ENCODE measurements at places on chromosomes 5 and 9.

DNA sequence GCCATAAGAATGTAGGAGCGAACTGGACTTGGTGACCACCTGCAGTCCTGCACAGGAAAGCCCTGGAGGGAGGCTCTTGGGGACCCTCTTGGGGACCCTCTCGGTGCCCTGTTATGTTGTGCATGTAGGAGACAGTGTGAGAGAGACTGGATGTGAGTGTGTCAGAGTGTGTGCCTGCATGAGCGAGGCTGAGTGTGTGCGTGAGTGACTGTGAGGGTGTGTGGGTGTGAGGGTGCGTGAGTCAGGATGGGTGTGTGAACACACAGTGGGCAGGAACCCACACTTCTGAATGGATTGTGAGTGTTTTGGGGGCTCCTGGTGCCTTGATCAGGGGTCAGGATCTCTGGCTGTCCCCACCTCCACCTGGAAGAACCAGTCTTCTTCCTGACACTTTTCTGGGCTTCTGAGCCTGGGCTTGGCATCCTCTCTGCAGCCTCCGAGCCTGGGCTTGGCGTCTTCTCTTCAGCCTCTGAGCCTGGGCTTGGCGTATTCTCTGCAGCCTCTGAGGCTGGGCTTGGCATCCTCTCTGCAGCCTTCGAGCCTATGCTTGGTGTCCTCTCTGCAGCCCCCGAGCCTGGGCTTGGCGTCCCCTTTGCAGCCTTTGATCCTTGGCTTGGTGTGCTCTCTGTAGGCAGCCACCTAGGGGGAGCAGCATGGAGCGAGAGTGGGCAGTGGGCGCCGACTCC, 25.6 kb upstream of the ANKRD33B start:
- DNase-seq: no peak

DNA sequence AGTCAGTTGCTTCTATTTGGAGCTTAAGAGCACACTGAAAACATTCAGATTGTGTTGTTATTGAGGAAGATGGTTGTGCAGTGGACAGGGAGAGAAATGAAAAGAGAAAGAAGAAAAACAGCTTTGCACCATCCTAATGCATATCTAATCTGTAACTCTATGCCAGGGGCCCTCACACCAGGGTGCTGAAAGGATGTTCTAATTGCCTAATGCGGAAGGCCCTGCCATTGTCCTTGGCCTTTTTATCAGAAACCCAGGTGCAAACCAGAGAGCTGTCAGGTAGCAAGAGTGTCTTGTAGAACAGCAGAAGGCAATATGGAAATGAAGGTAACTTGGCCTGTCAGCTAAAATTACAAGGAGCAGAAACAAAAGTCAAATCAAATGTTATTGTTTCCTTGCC, 384.5 kb upstream of the PIK3R1 start:
- DNase-seq: no peak

- DNase-seq: no peak
Measured at GRCh38 chr9:123420592-123421111, 64.7 kb downstream of the CRB2 start.

DNA sequence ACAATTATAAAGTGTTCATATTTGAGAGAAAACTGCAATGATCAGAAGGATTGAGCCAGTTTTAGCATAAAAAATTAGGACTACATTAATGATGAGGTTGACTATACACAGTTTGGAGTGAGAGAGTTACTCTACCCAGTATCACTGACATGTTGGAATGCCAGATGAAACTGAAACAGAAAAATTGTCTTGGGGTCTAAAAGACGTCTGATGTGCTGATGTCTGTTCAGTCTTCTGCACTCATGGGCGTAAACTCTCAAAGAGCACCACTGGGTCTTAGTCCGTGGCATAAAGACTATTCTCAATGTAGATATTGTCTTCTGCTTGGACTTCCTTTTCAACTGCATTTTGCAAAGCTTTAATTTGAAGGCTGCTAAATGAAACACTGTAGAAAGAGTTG, 29.5 kb downstream of the HAVCR1 start:
- DNase-seq: no peak

DNA sequence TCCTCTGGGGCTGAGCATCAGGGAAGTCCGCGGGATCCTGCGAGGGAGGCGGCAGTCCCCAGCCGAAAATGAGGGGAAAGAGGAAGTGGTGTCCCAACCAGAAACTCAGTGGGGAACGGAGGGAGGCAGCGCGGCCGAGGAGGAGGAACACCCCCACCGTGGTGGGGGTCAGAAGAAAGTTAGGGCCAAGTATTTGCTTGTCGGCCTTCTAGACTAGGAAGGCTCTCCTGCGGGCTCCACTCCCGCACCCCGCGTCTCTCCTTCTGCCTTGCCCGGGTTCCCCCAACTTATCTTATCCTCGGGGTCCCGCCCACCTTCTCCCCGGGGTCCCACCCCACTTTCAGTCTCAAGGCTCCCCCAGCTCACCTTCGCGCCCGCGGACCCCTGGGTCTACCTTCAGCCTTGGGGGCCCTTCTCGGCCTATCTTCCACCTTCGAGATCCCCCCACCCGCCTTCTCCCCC, 557 bp upstream of the PHF2 start:
- DNase-seq: no peak

GRCh38 chr5:84642324-84642723, 257.6 kb upstream of the EDIL3 start:
- no peak for DNase-seq

DNA sequence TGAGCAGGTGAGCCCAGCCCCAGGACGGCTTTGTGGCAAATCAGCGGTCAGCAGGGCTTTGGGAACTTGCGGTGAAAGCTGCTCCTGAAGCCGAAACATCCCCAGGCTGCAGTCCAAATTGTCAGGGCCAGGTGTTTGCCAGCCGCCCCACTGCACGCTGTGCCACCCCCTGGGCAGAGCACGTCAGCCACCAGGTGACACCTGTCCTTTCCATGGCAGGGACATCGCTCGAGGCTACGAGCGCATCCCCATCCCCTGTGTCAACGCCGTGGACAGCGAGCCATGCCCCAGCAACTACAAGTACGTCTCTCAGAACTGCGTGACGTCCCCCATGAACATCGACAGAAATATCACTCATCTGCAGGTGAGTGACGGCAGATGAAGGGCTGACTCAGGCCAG, 64.4 kb upstream of the CACNA1B start:
- DNase-seq: no peak

DNA sequence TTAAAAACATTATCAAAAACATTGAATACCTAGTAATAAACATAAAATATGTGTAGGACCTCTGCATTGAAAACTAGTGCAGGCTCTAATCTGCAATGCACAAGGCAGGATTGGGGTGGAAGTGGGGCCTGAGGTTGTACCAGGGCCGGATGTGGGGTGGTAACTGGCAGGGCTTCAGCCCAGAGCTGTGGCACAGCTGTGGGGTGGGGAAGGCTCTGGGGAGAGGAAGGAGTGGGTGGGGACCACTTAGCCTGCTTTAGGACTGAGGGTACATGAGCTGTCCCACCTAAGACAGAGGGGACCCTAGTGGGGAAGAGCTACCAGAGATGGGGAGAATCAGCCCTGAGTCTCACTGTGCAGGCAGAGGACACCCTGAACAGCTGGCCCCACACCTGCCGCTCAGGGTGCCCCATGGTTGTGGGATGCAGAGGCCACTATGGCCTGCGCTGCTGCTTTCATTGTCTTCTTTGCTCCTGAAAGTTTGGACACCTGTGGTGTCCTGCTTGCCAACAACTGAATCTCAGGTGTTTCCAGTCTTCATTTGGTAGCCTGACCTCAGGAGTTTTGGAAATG, 311.4 kb downstream of the TLE4 start:
- no peak for DNase-seq

DNA sequence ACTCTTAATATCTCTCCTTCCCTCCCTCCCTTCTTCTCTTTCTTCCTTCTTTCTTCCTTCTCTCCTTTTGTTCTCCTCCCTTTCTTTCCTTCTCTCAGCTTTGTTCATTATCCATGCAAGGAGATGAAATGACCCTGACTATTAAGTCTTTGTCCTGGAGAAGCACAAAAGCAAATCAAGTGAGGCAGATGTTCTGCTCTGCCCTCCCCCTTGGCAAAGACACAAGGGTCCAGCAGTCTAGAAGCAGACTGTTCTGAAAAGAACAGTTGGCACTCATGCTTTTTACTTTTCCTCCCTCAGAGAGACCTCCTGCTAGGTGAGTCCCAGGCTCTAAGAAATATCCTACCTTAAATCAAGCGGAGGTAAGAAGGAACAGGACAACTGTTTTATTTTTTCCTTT, 1067.6 kb upstream of the DMAC1 start:
- DNase-seq: no peak

DNA sequence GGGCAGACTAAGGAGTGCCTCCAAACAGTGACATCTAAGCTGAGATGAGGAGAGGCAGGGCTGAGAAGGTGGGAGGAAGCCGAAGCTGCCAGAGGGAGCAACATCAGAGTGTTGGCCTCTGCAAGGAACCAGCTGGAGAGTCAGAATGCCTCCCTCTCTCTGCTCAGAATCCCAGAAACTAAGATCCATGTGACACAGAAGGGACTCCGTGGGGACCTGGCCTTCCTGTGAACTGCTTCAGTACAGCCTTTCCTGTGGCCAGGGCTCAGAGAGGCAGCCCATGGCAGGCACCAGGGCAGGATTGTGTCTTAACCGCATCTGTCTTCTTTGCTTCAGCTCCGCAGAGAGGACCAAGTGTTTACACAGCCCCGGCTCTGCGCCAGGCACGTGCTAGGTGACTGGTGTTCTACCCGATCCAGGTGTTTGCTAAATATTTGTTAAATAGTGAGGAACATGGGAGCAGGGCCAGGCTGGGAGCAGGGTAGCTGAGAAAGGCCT, 33.5 kb downstream of the KCNMB1 start:
- no peak for DNase-seq

- no peak for DNase-seq
Measured at GRCh38 chr5:170306381-170306831, 8.8 kb upstream of the LCP2 start.

- DNase-seq: no peak
Measured at GRCh38 chr9:128168731-128169308, 8.8 kb downstream of the BBLN start.

- DNase-seq: no peak
Measured at GRCh38 chr5:31585895-31586270, 53.0 kb upstream of the PDZD2 start.

- no peak for DNase-seq
Measured at GRCh38 chr5:15844871-15845270, 334.7 kb downstream of the MARCHF11 start.

DNA sequence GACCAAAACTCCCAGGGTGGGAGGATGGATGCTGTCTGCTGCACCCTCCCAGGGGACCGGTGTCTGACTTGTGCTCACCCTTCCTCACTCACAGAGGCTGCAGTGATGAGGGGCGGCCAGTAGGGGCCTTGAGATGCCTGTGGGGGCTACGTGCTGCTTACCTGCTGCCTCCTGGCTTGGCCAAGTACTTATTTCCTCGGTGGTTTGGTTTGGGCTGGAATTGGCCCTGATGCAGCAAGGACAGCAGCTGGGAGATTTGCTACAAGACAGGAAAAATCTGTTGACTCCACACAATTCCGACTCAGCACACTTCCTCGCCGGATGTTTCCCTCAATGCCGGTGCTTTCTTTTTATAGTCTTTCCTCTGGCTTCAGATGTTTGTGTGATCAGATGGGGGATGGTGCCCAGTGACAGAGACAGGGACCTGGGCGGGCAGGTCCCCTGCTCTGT, 6.6 kb downstream of the PCDH12 start:
- peak; percentile 86 for DNase-seq

DNA sequence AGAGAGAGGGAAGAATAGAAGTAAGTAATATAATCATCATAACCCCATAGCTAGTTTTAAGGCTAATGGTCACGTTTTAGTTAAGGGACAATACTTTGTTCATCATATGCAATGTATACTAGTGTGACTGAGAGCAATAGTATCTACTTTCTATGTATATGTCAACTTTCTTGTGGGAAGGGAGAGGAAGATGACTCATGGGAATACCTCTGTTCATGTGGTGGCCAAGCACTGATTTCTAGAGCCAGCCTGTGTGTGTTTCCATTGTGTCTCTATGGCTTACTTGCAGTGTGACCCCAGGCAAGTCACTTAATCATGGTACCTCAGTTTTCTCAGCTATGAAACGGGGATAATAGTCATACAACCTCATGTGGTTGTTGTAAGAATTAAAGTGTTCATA, 639.6 kb downstream of the CETN3 start:
- no peak for DNase-seq

DNA sequence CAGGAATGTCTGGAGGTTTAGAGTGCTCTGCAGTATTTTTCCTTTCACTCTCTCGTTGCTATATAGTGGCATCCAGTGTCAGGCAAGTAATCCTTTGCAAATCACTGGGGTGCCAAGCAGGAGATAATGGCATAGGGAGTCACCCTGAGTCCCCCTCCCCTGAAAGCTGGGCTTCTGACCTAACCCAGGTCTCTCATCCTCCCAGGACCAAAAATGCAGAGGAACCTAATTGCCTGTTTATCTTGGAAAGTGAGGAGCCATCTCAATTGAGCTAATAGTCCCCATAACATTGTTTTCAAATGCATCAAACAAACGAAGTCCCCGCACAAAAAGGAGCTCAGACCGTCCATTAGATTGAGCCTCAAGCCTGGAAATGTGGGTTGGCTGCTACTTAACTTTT, 368.0 kb upstream of the IRX2 start:
- DNase-seq: no peak

- DNase-seq: no peak
Measured at GRCh38 chr5:178627259-178627598, 379 bp upstream of the CLK4 start.

GRCh38 chr5:168291964-168292785, 730 bp downstream of the WWC1 start:
- peak; percentile 66 for DNase-seq

DNA sequence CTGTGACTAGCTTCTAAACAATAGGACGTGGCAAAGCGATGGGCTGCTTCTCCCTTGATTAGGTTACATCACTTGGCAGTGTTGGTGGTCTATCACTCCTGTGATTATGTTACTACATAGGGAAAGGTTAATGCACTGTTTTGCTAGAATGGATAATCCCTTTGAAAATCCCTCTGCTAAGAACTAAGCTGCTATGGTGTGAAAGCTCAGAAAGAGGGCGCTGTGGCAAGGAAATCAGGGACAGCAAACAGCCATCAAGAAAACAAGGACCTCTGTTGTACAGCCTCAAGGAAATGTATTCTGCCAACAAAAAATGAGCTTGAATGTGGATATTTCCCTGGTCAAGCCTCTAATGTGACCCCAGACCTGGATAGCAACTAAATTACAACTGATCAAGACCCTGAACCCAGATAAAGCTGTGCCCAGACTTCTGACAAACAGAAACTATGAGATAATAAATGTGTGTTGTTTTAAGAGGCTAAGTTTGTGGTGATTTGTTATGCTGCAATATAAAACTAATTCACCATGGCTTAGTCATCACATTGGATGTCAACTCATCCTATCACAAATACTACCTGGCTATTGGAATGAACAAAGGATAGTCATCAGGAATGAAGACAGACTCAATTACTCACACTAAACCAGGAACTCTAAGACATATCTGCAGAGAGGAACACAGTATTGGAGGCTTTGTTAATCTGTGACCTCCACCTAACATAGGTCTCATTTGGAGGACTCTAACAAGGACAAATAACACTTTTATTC, 1215.9 kb downstream of the EFNA5 start:
- peak; percentile 52 for DNase-seq

- DNase-seq: no peak
Measured at GRCh38 chr5:9441610-9442009, 104.3 kb downstream of the SEMA5A start.

GRCh38 chr5:33371660-33372059, 69.1 kb upstream of the TARS1 start:
- DNase-seq: no peak

GRCh38 chr5:35593338-35593737, 24.3 kb upstream of the SPEF2 start:
- DNase-seq: no peak

- DNase-seq: no peak
Measured at GRCh38 chr5:96468956-96469355, 35.9 kb upstream of the PCSK1 start.

All from H9 (cell line).